CD4-positive, alpha-beta T cell treated with Interleukin-4 for 4 hours (primary cell): ENCODE measurements at places on chromosomes 5 and 9.

DNA sequence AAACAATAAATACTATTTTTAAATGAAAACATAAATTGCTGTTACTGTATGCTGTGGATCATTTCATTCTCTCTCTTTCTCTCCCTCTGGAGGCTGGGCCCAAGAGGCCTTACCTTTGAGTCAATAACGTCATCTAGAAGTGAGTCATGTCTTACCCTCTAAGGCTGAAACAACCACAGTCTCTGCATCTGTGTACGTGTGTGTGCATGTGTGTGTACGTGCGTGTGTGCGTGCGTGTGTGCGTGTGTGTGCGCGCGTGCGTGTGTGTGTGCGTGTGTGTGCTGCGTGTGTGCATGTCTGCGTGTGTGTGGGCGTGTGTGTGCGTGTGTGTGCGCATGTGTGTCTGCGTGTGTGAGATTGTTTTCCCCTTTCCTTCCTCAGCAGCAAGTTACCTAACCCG is 13.6 kb upstream of the IL17B start:
- DNase-seq, result no peak

DNA sequence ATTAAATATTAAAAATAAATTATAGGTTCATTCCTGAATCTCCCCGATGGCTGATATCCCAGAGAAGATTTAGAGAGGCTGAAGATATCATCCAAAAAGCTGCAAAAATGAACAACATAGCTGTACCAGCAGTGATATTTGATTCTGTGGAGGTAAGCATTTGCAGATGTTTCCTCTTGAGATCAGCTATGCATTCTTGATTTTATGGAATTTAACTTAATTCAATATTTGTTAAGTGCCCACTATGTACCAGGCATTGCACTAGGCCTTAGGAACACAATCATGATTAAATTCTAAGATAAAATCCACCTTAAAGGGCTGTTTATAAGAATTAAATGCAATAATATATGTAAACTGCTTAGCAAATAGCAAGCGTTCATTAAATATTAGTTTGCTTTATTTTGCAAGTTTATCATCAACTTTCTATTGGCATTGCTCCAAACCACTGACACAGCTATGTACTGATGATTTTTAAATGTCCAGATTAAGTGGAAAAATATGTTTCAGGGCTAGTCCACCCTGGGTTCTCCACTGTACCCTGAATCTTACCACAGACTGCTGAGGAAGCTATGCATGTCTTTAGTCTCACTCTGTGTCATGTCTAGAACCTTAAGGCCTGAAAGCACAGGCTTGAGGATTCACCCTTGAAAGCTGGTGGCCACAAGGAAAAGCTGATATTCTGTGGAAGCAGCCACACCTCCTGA is 33.2 kb downstream of the SLC22A4 start:
- DNase-seq, result no peak

- no peak for DNase-seq
Measured at GRCh38 chr9:6845880-6846279, 88.1 kb downstream of the KDM4C start.

DNA sequence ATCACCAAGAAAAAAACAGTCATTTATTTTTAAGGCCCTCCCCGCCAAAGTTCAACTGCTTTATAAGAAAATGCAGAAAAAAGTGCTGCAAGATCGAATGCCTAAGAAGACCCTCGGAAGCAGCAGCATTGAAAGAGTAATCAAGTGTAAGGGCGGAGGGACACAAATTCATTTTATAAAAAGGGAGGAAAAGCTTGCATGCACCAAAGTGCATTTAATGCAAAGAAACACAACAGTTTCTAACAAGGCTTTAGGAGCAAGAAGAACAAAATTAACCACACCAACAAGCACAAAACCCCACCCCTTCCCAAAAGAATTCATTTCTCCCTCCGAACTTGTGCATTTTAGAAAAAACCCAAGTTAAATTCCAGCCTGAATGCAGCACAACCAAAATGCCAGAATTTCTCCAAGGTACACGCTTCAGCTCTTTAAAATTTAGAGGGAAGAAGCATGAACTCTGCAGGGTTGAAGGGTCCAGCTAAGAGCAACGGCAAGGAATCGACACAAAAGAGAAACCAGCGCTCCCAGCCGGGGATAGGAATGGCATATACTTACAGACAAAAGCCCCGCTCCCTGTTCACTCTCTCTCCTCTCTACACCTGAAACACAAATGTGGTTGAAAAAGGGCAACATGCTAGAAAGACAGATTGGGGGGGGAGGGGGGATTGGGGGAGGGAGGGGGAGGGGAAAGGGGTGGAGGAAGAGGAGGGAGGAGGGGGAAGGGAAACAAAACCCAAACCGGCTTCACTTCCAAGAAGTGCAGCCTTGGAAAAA is at the start of gene NREP:
Gene NREP (minus strand): TSS at position 614 of the 774 bp plus-strand sequence. CDS start 1,422 bp downstream, outside the sequence.
- peak; percentile 17 for DNase-seq

DNA sequence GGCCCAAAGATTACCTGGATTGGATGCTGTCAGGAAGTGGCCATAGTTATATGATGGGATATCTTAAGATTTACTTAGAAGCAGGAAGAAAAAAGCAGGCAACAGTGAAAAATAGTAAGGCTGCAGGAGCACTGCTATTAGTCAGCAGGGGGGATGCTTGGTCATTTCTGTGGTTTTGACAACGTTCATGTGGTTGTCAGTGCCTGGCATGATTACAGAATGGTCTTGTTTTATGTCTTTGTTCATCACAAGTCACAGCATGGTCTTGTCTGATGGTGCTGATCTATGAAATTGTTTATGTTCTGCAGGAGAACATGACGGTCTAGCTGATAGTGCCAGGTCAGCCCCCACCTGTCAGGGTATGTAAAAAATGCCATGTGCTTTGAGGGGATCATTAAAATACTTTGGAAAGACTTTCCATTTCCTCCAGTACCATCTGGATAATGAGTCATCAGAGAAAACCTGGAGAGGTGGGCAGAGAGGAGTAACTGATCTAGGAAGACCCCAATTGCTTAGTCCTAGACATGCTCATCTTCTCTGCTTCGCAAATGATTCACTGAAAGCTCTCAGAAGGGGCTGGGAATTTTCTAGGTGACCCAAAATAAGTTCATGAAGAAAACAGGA is 48.5 kb downstream of the PLGRKT start:
- peak; percentile 8 for DNase-seq

- DNase-seq, result no peak
Measured at GRCh38 chr5:94544875-94545547, 73.4 kb downstream of the KIAA0825 start.

DNA sequence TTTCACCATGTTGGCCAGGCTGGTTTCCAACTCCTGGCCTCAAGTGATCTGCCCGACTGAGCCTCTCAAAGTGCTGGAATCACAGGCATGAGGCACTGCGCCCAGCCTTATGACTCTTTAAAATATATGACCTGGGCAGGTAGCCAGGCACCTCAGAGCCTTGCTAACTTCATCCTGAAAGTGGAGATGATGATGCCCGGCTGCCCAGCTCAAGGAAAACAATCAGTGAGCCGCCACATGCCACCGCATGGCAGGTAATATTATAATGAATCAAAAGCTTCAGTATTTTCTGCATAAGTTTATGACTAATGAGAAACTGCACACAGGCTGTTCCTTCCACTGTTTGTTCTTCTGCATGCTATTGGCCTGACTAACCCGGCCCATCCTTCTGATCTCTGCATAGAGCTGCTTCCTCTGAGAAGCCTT is 30.4 kb upstream of the DMRT1 start:
- no peak for DNase-seq

- no peak for DNase-seq
Measured at GRCh38 chr5:169161022-169161680, 139.8 kb downstream of the SLIT3 start.

- no peak for DNase-seq
Measured at GRCh38 chr5:122985954-122986721, 50.4 kb downstream of the PPIC start.

DNA sequence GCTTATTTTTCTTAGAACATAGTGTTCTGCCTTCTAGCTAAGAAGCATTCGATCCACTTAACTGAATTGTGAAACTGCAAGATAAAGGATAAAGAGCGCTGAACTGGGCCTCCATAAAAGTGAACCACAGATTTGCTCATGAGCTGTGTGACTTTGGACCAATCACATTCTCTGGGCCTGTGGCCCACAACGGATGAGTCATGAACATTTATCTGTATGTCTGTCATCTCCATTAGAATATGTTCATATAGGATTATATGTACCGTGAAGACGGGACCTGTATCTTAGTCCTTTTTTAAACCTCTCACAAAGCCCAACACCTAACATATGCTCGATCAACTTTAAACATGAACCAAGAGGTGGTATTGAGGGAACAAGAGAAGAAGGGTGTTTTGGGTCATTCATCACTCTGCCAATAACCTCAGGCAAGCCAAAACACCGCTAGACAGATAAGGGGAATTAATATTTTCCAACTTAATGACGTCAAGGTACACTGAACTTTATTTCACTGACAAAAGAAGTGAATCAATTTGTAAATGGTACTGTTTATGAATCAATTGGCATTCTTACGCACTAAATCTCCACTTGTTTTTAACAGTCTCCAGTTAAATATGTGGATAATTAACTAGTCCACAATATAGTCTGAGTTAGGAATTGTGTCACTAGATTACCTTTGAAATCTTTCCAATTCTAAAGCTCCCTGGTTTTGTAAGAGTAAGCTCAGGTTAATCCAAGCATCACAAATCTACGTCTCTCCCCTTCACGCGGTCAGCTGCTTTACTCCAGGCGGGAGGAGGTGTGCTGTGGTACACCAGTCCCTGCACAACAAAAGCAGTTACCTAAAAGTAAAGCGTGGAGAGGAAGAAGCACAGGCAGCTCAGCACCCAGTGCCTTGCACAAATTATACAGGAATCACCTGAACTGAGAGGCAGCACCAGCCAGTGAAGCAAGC is 1.6 kb downstream of the TMEM245 start:
- DNase-seq, result peak; percentile 83

- no peak for DNase-seq
Measured at GRCh38 chr9:18384066-18384465, 89.9 kb upstream of the ADAMTSL1 start.

GRCh38 chr5:124651663-124652513 is 94.6 kb downstream of the ZNF608 start:
- no peak for DNase-seq

- no peak for DNase-seq
Measured at GRCh38 chr5:64822320-64822719, 53.6 kb downstream of the CWC27 start.

GRCh38 chr9:38621434-38622287 is 1.3 kb upstream of the ANKRD18A start:
- peak; percentile 24 for DNase-seq

DNA sequence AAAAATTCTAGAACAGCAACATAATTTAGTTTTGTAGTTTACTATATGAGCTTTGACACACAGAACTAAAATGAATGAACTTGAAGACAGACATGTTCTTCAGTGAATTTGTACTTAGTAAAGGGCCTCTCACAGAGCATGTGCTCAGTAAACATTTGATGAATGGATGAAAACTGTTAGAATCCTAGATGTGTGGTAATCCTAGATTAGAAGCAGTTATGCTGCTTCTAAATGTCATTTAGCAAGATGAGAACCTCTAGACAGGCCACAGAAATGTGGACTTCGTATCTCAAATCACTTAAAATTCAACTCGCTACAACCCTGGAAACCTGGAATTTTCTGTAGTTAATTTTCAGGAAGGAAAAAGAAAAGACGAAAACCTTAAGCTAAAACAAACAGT is 8.5 kb downstream of the GOLPH3 start:
- no peak for DNase-seq

DNA sequence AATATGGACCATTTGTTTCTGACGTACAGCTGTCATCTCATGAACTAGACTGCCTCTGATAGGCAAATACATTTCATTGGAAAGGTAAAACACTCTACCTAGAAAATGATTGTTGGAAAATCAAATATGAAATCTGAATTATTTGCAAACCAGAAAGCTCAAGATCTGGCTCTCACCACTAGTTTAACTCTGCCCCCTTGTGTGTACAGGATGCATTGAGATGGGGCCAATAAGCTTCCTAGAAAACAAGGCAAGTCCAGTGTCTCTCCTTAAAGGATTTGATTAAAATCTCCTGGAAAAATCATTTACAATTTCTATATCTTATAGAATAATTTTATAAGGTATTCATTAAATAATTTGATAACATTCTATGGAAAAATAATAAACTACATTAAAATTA is 311.9 kb upstream of the ANKH start:
- DNase-seq, result no peak

- DNase-seq, result no peak
Measured at GRCh38 chr5:53262348-53262970, 152.9 kb upstream of the MOCS2 start.

DNA sequence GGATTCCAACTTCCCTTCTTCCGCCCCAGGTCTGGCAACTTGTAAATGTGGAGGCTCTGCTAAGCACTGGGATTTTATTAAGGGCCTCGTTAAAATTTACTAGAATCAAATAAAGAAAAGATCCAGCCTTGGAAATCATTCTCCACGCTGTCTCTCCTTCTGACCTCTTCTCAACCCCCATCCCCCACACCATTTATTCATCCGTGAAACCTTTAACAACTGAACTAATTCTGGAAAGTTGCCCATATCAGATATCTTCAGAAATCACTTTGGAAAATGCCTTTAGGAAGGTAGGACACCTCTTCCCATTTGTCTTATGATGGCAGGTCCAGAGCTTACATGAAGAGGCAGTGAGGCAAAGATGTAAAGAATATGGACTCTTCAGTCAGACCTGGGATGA is 288.5 kb downstream of the SLIT3 start:
- DNase-seq, result no peak

GRCh38 chr5:55897905-55898304 is 46.7 kb downstream of the IL31RA start:
- no peak for DNase-seq

DNA sequence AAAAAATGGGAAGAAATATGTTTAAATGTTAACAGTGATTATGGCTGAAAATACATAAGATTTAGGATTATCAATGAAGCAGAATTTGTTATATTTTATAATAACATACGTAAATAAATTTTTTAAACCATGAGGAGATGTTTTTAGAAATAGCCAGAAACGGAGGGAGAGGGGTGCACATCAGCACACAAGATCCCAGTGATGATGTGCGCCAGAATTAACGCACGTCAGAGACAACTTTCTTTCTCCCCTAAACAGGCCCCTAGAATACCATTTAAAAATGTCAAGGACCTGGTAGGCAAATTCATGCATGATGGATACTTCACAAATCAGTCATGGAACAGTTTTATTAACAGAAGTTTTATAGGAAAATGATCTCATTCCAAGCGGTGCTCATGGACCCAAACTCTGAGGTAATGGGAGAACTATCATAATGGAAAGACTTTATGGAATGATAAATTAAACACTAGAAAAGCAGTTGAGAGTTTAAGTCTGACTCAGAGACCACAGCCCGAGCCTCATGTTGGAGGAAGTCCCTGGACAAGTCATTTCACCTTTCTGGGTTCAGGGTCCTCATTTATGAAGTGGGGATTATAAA is 258.9 kb upstream of the GAS1 start:
- no peak for DNase-seq

DNA sequence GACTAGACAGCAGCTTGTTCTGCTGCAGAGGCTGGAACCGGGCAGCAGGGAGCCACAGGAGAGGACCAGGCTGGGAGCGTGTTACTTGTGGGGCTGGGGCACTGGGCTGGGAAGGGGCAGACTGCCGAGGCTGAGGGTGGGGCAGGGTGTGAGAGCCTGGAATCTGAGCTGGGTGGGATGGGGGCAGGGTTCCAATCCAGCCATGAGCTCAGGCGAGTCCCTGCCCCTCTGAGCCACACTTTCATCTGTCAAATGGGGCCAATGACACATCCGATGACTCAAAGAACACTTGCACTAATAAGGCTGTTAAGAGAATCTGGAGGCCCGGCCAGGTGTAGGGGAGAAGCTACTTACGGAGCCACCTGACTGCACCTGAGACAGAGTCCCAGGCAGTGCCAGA is 18.7 kb upstream of the WDR38 start:
- no peak for DNase-seq
